ENCODE measurements at places on chromosomes 12 and 14.
A peak's percentile ranks its signal among the peaks of the same experiment; 100 is the strongest.

DNA sequence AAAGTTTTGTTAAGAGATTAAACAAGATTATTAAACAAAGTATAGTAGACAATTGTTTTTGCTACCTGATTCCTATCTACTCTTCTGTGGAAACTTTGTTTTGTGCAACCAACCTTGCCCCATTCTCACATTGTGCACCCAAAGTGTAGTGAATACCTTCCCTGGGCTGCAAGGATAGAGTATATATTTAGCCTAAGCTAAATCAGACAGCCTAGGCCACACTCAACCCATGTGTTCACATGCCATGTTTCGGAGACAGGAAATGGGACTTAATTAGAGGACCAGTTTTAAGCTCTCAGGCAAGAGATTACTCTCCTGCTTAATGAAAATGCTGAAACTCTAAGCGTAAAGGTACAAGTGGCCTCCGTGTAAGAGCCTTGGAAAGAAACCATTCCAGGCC, 734.9 kb upstream of the USP15 start:
- DNase-seq, result no peak

DNA sequence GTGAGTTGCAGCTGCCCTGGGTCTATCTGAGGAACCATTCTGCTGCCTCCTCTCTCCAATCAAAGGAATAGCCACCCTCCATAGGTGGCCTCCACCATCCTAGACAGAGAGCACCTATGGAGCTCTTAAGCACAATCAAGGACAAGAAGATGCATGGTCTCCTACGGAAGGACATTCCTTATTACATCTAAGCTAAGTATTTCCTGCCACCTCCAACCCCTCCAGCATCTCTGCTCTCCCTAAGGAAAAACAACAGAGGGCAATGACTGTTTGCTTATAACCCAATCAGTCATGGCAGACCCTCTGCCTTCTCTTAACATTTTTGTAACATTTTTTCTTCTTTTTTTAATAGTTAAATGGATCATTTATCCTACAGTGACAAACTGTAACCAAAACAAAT, 14.8 kb upstream of the OR6J1 start:
- DNase-seq, result no peak

GRCh38 chr12:12901158-12901791, 9.9 kb downstream of the GPRC5A start:
- peak; percentile 91 for DNase-seq

DNA sequence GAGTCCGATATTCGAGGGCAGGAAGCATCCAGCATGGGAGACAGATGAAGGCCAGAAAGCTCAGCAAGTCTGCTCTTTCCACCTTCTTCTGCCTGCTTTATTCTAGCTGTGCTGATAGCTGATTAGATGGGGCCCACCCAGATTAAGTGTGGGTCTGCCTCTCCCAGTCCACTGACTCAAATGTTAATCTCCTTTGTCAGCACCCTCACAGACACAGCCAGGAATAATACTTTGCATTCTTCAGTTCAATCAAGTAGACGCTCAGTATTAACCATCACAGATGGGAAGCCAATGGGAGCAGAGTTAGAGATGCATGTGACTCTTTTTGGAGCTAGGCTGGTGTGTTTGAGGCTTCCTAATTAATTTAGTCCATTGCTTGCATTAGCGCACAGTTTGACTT, 17.0 kb downstream of the C12orf75 start:
- DNase-seq, result no peak

Data from kidney tubule cell (primary cell).